CD4-positive, alpha-beta T cell treated with Interleukin-1 beta for 1 hour (primary cell): ENCODE measurements at places on chromosomes 4 and X.
A peak's percentile ranks its signal among the peaks of the same experiment; 100 is the strongest.

DNA sequence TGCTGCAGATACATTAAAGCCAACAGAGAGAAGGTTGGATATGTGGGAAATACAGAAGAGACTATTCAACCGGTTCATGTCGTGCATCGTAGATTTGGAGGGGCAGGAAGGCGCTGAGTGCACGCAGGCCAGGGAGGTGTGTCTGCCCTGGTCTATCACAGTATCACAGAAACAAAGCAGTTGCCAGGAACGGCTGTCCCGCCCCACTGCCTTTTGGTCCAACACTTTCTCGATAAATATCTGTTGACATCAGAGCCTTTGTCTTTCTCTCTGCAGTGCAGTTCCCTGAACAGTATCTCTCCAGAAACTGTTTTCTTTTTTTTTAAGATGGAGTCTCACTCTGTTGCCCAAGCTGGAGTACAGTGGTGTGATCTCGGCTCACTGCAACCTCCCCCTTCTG is 151.1 kb upstream of the BCOR start:
- no peak for DNase-seq

DNA sequence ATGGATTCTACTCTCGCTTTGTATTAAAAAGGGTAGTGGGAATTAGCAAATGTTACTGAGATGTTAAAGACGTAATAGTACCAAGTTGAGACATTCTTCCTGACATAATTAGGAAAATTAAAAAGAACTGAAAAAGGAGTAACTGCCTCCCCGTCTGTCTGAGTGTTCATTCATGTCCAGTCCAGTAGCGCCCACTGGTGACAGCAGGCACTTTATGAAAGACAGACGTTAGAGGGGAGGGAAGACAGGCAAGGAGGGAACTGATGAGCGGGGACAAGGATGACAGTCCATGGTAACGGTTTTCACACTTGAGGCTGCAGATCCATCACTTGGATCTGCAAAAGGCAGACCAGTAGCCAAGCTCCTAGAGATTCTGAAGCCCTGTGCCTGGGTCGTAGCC is 326.7 kb downstream of the STK32B start:
- no peak for DNase-seq

GRCh38 chr4:7342223-7343080 is 92.3 kb downstream of the PSAPL1 start:
- no peak for DNase-seq

DNA sequence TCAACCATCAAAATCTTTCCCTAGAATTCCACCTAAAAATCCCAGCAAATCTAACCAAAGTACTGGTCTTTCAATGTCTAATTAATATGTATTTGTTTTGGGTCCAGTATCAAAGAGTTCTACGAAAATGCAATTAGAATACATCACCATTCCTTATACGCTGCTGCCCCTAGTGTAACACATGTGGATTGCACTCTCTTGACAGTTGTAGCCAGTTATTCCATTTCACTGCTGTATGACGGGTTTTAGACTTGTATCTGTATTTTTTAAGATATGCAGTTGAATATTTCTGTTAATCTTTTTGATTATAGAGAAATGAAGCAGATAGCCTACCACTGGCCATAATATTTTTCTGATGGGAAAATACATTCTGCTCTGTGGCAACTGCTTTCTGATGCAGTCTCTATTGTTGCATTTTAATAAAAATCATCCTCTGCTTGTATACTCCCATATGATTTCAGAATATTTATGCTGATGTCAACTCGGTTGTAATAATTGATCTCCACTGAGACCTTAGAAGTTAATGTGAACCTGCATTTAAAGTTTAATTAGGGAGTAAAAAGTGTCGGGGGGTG is 17.1 kb upstream of the PAGE2B start:
- DNase-seq: peak; percentile 53

- DNase-seq: no peak
These were observed 83.2 kb downstream of the FUNDC1 start for GRCh38 chrX:44459501-44459900.

DNA sequence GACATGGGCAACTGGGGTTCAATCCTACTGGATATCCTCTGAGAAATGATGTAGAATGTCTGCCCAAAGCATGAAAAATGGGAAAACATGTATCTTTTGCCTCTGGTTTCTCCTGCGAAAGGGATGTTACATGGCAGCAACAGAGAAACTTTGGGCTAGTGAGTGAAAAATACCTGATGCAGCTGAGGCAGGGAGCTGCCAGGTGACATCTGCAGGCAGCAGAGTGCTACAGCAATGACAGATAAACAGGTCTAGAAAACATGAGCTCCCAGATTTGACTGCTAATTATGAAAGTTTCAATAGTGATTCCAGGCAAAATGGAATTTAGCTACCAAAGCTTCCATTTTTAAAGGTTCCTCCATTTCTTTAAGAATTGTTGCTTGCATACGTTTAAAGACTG is 4.8 kb upstream of the CXCL1 start:
- DNase-seq: no peak

DNA sequence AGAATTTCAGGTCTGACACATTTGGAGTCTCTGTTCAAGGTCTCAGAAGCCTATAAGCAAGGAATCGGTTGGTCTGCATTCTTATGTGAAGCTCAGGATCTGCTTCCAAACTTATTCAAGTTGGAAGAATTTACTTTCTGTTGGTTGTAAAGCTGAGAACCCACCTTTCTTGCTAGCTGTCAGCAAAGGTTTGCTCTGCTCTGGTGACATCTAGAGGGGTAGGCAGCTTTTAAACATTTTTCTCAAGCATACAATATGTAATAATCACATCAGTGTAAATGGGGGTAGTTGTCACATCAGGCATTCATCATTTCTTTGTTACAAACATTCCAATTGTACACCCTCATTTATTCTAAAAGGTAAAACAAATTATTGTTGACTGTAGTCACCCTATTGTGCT is 935.2 kb downstream of the TRAM1L1 start:
- no peak for DNase-seq

GRCh38 chr4:182189103-182189878 is 53.9 kb upstream of the TENM3 start:
- DNase-seq: no peak
